ENCODE measurements at places on chromosomes 1 and 21. TPM values are rescaled to one million over a fixed set of nuclear protein-coding genes. Genes with fewer than 3 reads are reported as not detected.

- DNase-seq: no peak
These were observed 380.0 kb upstream of the ADGRL2 start for GRCh38 chr1:81420760-81421159.

Gene VSIG8
- polyA plus RNA-seq: not detected

GRCh38 chr1:29393451-29393826 is 157.1 kb downstream of the PTPRU start:
- DNase-seq: no peak

DNA sequence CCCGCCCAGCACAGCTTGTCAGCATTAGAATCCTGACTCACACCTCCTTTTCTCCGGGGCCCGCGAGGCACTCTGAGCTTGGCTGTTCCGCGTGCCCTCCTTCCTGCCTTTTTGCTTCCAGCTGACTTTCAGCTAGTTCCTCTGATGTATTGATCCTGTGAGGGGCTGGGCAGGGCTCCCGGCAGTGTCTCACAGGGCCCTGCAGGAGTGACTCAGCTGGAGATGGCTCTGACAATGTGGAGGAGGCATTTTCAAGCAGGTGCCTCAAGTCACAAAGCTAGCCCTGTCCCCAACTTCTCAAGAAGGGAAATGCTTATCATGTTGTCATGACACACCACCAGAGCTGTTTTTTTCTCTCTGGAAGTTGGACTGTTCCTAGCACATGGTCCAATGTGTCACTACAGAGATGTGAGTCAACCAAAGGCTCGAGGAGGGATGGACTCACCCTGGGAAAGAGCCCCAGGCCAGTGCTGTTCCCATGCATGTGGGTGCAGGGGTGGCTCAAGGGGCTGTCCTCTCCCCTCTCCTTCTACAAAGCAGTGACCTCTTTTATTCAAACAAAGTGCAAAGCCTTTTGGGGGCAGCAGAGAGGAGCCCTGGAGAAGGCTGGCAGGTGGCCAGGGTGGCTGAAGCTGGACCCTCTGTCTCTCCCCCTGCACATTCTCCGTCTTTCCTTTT is 30.6 kb downstream of the SYT6 start:
- no peak for DNase-seq

DNA sequence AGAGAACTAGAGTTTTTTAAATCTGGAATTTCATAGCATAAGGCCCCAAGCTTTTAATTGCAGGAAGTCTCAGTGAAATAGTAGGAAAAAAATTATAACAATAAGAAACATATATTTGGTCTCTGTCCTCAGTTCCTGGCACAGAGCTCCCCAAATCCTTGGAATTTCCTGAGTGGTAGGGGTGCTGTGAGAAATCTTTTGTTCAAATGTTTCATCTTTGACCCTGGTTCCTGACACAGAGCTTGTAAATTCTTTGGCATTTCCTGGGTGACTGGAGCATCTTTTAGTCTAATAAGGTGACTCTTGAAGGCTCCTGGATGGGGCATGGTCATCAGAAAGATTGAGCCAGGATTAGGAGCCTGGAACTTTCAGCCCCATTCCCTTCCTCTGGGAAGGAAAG is 225.7 kb upstream of the AJAP1 start:
- DNase-seq: no peak

All from endothelial cell of umbilical vein (primary cell).